ENCODE measurements at places on chromosomes 6 and 20.

- no peaks in the 10 kb centered on the region for H3K27me3 ChIP-seq
- H3K36me3 ChIP-seq: no peaks in the 10 kb centered on the region
- H3K4me3 ChIP-seq: no peak overlapping the region
- no peak overlapping the region for H3K27ac ChIP-seq
Measured at GRCh38 chr20:51027035-51027795, 4.3 kb upstream of the KCNG1 start.

DNA sequence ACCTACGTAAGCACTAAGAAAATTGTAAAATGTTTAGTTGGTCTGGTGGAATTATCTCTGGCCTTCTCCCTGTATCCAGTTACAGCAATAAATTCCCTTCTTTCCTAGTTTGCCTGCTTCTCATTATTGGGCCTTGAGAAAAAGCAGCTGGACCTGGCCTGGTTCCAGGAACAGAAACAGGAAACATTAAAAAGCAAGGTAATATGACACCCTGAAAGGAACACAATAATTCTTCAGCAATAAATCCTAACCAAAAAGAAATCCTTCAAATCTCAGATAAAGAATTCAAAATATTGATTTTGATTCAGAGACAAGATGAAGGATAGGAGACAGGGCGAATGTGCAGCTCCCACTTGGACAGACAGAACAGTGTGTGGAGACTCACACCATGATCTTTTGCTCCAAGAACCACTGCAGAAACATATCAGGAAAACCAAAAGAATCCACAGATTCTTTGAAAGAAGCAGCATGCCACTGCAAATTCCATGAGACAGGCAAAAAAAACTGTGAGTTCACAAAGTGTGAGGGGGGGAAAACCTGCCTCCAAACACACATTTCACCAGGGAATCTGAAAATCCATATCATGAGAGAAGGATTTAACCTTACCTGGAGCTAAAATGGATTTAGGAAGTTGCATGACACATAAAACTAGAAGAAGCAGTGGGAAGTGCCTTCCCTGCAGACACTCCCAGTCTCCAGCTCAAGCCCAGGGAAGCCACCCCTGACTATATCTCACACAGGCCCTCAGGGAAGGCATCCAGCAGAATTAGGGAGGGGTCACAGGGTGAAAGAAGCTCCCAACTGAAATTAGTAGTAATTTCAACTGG, 28.9 kb downstream of the TREM1 start:
- H3K4me1 ChIP-seq: no peaks in the 10 kb centered on the region
- H3K4me3 ChIP-seq: no peak overlapping the region
- no peaks in the 10 kb centered on the region for H3K27me3 ChIP-seq

DNA sequence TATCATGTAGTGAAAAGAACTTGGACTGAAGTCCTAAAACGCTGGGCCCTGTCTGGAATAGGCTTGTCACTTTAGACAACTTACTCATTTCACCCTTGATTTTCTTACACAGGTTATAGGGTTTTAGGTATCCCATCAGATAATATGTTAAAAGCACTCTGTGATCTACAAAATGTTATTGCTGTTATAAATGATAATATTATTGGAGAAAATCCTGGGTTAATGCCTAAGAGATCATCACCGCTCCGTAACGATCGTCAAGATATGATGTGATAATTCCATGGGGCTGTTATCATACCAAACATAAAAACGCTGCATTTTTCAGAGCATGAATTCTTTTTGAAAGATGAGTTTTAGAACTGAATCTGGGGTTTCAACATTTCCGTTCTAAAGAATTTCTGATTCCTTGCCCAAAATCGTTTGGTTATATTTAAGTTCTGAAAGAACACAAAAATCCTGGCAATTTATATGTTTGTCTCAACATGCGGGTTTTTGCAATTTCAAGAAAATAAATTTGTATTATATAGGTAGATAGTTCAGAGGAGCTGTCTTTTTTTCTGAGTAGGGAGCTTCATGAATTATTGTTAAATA, 154.8 kb downstream of the FOXC1 start:
- H3K4me1 ChIP-seq: no peaks in the 10 kb centered on the region
- no peak for DNase-seq
- H3K27ac ChIP-seq: no peak overlapping the region
- no peaks in the 10 kb centered on the region for H3K36me3 ChIP-seq
- H3K27me3 ChIP-seq: no peaks in the 10 kb centered on the region
- H3K4me3 ChIP-seq: no peak overlapping the region

GRCh38 chr20:19453410-19453809, 241.0 kb downstream of the SLC24A3 start:
- no peak overlapping the region for H3K4me3 ChIP-seq
- no peaks in the 10 kb centered on the region for H3K27me3 ChIP-seq
- DNase-seq: no peak
- H3K27ac ChIP-seq: no peak overlapping the region

GRCh38 chr6:621931-622330, 35.0 kb downstream of the HUS1B start:
- no peak for DNase-seq
- no peak overlapping the region for H3K27ac ChIP-seq
- H3K4me3 ChIP-seq: no peak overlapping the region

- H3K4me3 ChIP-seq: no peak overlapping the region
- H3K27ac ChIP-seq: no peak overlapping the region
- no peaks in the 10 kb centered on the region for H3K36me3 ChIP-seq
- no peaks in the 10 kb centered on the region for H3K4me1 ChIP-seq
- DNase-seq: no peak
Measured at GRCh38 chr6:83917001-83917400, 57.5 kb downstream of the CYB5R4 start.

GRCh38 chr6:34148631-34149451, 3.0 kb upstream of the GRM4 start:
- no peak overlapping the region for H3K4me3 ChIP-seq
- H3K27ac ChIP-seq: no peak overlapping the region
- H3K36me3 ChIP-seq: no peaks in the 10 kb centered on the region
- peaks cover 52% of the 10 kb centered on the region for H3K27me3 ChIP-seq
- peaks cover 10% of the 10 kb centered on the region for H3K4me1 ChIP-seq
- DNase-seq: no peak

GRCh38 chr6:44297063-44298038, 15.8 kb downstream of the AARS2 start:
- H3K27ac ChIP-seq: no peak overlapping the region
- H3K4me3 ChIP-seq: peak overlapping the region; percentile 75
- no peak for DNase-seq
- no peaks in the 10 kb centered on the region for H3K27me3 ChIP-seq
- H3K4me1 ChIP-seq: no peaks in the 10 kb centered on the region

- no peak overlapping the region for H3K4me3 ChIP-seq
- H3K27ac ChIP-seq: peak overlapping the region; percentile 28
- no peaks in the 10 kb centered on the region for H3K36me3 ChIP-seq
- no peaks in the 10 kb centered on the region for H3K4me1 ChIP-seq
- no peaks in the 10 kb centered on the region for H3K27me3 ChIP-seq
Measured at GRCh38 chr6:143963158-143963919, 44.7 kb downstream of the PLAGL1 start.

- H3K36me3 ChIP-seq: no peaks in the 10 kb centered on the region
- no peaks in the 10 kb centered on the region for H3K27me3 ChIP-seq
- no peak overlapping the region for H3K4me3 ChIP-seq
- DNase-seq: no peak
- H3K27ac ChIP-seq: no peak overlapping the region
Measured at GRCh38 chr20:7742479-7742878, 197.8 kb downstream of the HAO1 start.

- no peaks in the 10 kb centered on the region for H3K4me1 ChIP-seq
- peaks cover 67% of the 10 kb centered on the region for H3K27me3 ChIP-seq
- H3K4me3 ChIP-seq: no peak overlapping the region
- DNase-seq: no peak
- no peaks in the 10 kb centered on the region for H3K36me3 ChIP-seq
Measured at GRCh38 chr6:27541212-27541932, 68.5 kb upstream of the ZNF184 start.

GRCh38 chr6:99810942-99811620, 182.9 kb downstream of the MCHR2 start:
- DNase-seq: no peak
- no peak overlapping the region for H3K27ac ChIP-seq
- H3K4me3 ChIP-seq: no peak overlapping the region
- no peaks in the 10 kb centered on the region for H3K36me3 ChIP-seq
- no peaks in the 10 kb centered on the region for H3K4me1 ChIP-seq

- no peaks in the 10 kb centered on the region for H3K27me3 ChIP-seq
- H3K27ac ChIP-seq: no peak overlapping the region
- H3K36me3 ChIP-seq: no peaks in the 10 kb centered on the region
- no peaks in the 10 kb centered on the region for H3K4me1 ChIP-seq
- no peak overlapping the region for H3K4me3 ChIP-seq
Measured at GRCh38 chr20:44057698-44058675, 129.0 kb downstream of the JPH2 start.

GRCh38 chr20:8549192-8549591, 417.1 kb downstream of the PLCB1 start:
- no peaks in the 10 kb centered on the region for H3K36me3 ChIP-seq
- no peak overlapping the region for H3K27ac ChIP-seq
- H3K4me3 ChIP-seq: no peak overlapping the region
- no peak for DNase-seq

DNA sequence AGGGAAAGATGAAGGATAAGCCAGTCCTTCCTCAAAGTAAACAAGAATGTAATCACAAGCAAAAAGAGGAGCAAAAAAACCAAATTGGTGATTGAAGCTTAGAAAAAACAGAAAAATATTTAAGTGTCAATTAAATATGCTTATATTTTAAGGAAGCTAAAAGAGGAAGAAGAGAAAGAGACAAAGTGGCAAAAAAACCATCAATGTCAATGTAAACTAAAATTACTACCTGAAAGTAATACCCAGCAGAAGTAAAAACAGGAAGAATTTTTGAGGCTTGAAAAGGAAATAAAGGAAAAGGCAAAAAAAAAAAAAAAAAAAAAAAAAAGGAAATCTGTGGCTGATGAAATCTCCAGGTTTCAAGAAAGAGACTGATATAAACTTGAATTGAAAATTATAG, 36.2 kb upstream of the OGFRL1 start:
- peaks cover 7% of the 10 kb centered on the region for H3K4me1 ChIP-seq
- H3K4me3 ChIP-seq: no peak overlapping the region
- no peak overlapping the region for H3K27ac ChIP-seq
- H3K27me3 ChIP-seq: no peaks in the 10 kb centered on the region

GRCh38 chr6:108473197-108473596, 87.5 kb upstream of the FOXO3 start:
- no peaks in the 10 kb centered on the region for H3K4me1 ChIP-seq
- no peak overlapping the region for H3K27ac ChIP-seq
- H3K4me3 ChIP-seq: no peak overlapping the region
- no peaks in the 10 kb centered on the region for H3K36me3 ChIP-seq
- no peaks in the 10 kb centered on the region for H3K27me3 ChIP-seq
- no peak for DNase-seq

DNA sequence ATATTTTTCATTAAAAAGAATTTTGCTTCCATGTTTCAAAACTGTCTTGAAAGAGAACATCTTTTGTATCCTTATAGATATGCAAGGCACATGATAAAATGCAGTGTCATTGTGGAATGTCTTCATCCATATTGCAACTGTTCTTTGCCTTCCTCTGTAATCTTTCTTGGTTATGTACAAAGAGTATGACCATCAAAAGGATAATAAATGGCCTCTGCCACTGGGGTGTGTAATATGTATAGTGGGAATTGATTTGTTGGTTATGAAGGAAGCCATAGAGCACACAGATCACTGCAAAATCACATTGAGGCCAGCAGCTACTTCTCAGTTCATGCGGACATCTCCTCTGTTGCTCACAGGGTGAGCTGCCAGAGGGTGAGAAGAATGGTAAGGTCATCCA, 703.5 kb downstream of the TFAP2A start:
- no peak for DNase-seq
- H3K27ac ChIP-seq: no peak overlapping the region
- no peaks in the 10 kb centered on the region for H3K4me1 ChIP-seq
- no peak overlapping the region for H3K4me3 ChIP-seq
- no peaks in the 10 kb centered on the region for H3K36me3 ChIP-seq

- DNase-seq: no peak
- H3K27ac ChIP-seq: no peak overlapping the region
- no peaks in the 10 kb centered on the region for H3K27me3 ChIP-seq
- no peaks in the 10 kb centered on the region for H3K4me1 ChIP-seq
- no peaks in the 10 kb centered on the region for H3K36me3 ChIP-seq
Measured at GRCh38 chr6:156183678-156184077, 593.5 kb upstream of the ARID1B start.

DNA sequence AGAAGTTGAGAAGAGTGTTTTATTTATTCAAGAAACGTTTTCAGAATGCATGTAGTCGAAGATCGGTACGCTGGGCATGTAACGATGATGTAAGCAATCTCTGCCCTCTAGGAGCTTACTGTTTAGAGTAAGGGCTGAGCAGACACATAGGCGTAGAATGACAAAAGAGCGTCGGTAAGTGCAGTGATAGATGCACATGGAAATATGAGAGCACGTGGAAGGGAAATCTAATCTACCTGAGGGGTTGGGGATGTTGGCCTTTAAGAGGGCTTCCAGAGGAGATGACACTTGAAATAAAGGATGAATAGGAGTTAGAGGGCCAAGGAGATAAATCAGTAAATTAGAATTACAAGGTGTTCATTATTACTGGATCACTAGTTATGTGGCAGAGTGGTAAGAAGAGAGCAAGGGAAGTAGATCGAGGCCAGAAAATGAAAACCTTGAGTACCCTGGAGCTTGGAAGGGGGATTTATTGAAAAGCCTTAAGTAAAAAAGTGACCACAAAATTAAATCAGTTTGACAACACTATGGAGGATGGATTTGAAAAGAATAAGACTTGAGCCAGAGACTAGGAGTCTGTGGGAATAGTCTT, 782 bp downstream of the TRMT11 start:
- peak overlapping the region; percentile 90 for H3K4me3 ChIP-seq
- peaks cover 7% of the 10 kb centered on the region for H3K4me1 ChIP-seq
- H3K27me3 ChIP-seq: no peaks in the 10 kb centered on the region
- H3K27ac ChIP-seq: peak overlapping the region; percentile 95

DNA sequence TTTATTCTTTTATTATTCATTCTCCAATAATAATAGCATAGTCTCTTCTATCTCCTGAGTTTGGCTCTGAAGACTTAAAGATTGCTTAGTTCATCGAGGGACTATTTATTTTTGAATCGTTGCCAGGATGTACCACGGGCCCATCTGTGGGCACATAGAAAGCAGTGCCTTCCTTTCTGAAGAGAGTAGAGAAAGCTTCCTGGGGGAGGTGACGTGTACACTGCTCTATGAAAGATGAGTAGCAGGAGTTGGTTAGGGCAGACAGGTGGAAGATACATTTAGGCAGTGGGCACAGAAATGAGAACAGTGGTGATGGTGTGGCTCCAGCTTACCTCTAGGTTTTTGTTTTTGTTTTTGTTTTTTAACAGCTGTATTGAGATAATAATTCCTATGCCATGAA, 98.4 kb downstream of the CDKAL1 start:
- H3K36me3 ChIP-seq: no peaks in the 10 kb centered on the region
- DNase-seq: no peak
- H3K4me3 ChIP-seq: no peak overlapping the region
- no peak overlapping the region for H3K27ac ChIP-seq
- H3K4me1 ChIP-seq: no peaks in the 10 kb centered on the region

- H3K4me3 ChIP-seq: no peak overlapping the region
- H3K27me3 ChIP-seq: peaks cover 5% of the 10 kb centered on the region
- no peaks in the 10 kb centered on the region for H3K36me3 ChIP-seq
- H3K4me1 ChIP-seq: no peaks in the 10 kb centered on the region
- no peak overlapping the region for H3K27ac ChIP-seq
Measured at GRCh38 chr20:59782986-59783640, 150.3 kb downstream of the SYCP2 start.

All from breast epithelium (tissue), 4 donors.